ENCODE measurements at places on chromosomes 11 and 22.

- no peak for DNase-seq
Observed at GRCh38 chr11:76666830-76667229, 3.7 kb downstream of the LRRC32 start.

GRCh38 chr11:65488273-65489034 is 10.4 kb upstream of the MALAT1 start:
- DNase-seq: no peak

DNA sequence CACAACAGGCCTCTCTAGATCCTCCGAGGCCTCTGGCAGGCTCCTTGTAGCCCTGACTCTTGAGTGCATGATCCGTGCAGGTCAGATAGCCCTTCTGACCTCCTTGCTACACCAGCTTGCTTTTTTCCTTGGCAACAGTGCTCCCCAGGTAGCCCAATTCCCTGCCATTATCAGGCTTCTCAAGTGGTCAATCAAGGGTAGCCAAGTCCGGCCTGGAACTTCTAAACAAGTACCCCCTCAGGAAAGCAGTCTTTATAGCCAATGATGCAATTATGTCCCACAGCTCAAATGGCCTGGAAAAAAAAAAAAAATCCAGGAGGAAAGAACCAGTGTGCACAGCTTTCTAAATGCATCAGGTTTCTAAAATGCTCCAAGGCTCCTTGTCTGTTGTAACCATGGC is 59.8 kb downstream of the TENM4 start:
- DNase-seq: no peak

DNA sequence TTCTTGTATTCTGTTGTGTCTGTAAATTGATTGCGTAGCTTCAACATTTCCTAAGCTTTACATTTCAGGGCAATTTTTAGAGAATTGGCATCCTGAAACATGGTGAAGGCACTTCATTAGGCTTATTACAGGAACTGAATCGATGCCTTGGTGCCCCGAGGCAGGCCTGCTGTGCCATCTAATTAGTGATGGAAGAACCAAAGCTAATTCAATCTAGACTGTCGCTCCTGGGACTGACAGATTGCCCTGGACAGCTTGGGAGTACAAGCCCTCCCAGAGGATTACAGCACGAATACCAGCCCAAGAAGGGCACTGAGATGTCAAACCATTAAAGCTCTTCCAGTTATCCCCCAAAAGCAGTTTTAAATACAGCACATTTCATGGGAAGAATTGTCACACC is 243.2 kb upstream of the ZC3H12C start:
- no peak for DNase-seq

GRCh38 chr11:104943561-104943960 is 24.8 kb downstream of the CASP4 start:
- no peak for DNase-seq

- no peak for DNase-seq
Observed at GRCh38 chr11:27464289-27464696, 8.3 kb downstream of the LGR4 start.

All from SW480 (cell line).